B cell (primary cell): ENCODE measurements at places on chromosomes 7 and 10.

- DNase-seq, result no peak
Measured at GRCh38 chr10:61845196-61845949, 56.1 kb upstream of the ARID5B start.

GRCh38 chr10:13839430-13839990 lies 252.7 kb downstream of the PRPF18 start:
- DNase-seq, result no peak

DNA sequence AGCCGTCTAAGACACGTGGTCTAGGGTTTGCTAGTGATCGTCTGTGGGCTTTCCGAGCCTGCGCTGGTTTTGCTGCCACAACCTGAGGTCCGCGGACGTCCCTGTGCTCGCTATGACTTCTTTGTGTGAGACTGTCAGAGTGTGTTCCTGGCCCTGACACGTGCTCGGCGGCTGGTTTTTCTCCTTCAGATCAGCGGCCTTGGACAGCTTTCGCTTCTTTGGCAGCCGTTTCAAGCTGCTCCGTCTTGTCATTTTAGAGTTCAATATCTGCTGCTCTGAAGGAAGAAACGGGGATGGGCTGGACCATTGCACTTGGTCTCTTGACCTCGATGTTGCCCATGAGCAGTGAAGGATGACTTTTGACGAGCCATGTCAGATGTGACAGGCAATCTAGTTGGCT lies 147.3 kb downstream of the MGMT start:
- no peak for DNase-seq

DNA sequence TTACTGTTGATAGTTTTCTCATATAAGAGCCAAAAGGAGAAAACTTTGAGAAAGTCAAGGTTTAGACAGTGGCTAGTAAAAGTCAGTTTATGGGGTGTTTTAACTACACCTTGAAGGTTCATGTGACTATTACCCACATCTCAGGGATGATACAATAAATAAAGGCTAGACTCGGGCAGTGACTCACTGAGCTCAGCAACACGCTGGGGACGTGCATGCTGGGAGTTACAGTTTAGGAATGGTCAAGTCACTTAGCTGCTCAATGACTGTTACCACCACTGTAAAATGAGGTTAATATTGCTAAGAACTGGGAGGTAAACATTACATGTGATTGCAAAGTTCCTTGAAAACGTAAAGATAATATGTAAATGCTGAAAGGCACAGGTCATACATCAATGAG lies 1254.4 kb upstream of the PHF14 start:
- no peak for DNase-seq

GRCh38 chr7:104973909-104974415 lies 40.0 kb upstream of the KMT2E start:
- DNase-seq, result no peak

GRCh38 chr7:39341083-39341482 lies 225.1 kb upstream of the YAE1 start:
- DNase-seq, result no peak

- DNase-seq, result no peak
Measured at GRCh38 chr7:131186816-131187215, 140.9 kb upstream of the MKLN1 start.

GRCh38 chr10:77518241-77518909 lies 119.2 kb downstream of the KCNMA1 start:
- DNase-seq, result no peak

DNA sequence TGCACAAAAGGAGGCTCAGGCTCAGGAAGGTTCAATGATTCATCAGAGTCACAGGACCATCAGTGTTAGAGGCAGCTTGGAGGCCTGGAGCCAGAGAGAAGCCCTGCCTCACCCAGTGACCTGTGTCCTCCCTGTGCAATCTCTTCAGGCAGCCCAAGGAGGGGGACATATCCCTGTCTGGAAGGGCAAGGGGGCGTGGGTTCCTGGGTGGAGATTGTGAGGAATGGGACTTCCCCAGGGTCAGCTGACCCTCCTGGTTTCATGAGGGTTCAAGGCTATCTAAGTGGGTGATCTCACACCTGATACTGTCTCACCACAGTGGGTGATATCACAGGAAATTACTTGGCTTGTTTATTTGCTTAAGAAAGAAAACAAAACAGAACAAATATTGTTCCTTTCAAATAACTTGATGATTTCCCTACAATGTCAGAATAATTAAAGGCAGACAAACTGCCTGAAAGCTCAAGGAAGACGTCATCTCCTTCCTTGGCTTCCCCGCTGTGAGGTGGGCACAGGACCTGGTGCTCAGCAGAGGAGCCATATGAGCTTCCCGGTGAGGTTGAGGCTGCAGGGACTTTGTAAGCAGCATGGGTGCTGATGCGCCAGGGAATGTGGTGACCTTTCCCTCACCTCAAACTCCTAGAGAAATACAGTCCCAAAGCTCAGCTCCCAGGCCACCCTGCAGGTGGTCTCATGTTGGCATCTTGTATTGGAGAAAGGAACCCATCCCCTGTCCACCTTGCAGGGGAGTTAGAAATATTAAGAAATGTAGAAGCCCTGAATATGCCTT lies 763.2 kb downstream of the GRID1 start:
- no peak for DNase-seq
